ENCODE measurements at places on chromosomes 13 and 19.

DNA sequence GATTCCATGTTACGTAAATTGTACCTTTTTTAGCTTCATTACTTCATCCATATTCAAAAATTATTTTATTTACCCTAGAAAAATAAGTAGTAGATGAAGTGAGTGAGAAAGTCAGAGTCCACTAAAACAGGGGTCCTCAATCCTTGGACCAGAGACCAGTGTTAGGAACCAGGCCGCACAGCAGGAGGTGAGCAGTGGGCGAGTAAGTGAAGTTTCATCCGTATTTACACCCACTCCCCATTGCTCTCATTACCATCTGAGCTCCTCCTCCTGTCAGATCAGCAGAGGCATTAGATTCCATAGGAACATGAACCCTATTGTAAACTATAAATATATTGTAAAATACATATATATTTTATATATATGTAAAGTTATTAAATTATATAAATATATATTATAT lies 119.0 kb downstream of the PAN3 start:
- DNase-seq = no peak

- DNase-seq = no peak
Observed at GRCh38 chr19:29385191-29385795, 140.5 kb upstream of the VSTM2B start.

GRCh38 chr13:21139374-21139773 lies 37.0 kb downstream of the SKA3 start:
- no peak for DNase-seq

DNA sequence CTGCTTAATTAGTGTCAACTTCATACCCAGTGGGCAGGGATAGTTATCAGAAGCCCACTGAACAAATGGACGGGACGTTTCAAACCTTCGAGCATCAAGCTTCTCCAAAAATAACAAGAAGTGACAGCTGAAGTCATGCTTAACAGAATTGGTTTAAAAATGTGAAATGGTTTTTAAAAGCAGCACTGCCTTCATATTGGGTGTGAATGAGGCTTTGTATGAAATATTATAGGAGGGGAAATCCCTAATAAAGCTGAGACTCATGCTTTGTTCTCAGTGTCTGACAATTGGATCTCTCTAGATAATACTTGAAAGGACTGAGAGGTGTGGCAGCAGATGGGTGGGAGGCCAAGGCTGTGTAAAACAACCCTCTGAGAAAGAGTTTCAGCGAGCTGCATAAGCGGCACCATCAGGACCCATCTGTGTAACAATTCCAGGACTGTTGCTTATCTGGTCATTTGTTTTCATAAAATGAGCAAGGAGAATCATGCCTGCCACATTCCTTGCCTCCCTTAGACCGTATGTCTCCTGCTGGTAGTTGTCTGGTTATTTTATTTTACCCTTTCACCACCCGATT lies 667.7 kb downstream of the DIAPH3 start:
- DNase-seq = no peak

DNA sequence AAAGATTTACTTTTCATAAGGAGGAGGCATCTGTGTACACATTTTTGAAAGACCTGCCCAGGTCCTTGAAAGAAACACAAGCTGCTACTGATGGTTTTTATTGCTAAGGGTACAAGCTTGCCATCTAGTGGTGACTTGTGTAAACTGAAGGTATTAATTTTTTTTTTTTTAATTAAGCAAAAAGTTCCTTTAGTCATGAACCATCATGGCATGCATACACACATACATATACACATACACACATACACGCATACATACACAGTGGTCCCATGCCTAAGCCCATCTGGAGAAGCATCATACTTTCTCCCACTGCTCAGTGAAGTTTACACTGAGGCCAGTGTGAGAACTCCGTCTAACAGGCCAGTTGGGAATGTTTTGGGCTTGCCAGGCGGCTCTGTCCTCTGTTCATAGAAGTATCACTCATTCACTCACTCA lies 312.5 kb downstream of the DCLK1 start:
- peak; percentile 3 for DNase-seq

- DNase-seq = no peak
Observed at GRCh38 chr19:18513868-18514267, 8.0 kb downstream of the ELL start.

- DNase-seq = no peak
Observed at GRCh38 chr19:47609906-47610894, 1.3 kb downstream of the BICRA start.

GRCh38 chr13:86585835-86586234 lies 786.6 kb upstream of the SLITRK6 start:
- no peak for DNase-seq

- DNase-seq = peak; percentile 36
Observed at GRCh38 chr19:32674153-32674930, 638 bp downstream of the ANKRD27 start.
